Epithelial cell of esophagus (primary cell): ENCODE measurements at places on chromosomes 7 and 10.

GRCh38 chr7:91007371-91007770, 256.9 kb upstream of the FZD1 start:
- DNase-seq: no peak

- DNase-seq: no peak
Measured at GRCh38 chr10:43391496-43391895, 17.5 kb downstream of the HNRNPF start.

- DNase-seq: no peak
Measured at GRCh38 chr10:71835671-71836595, 15.1 kb downstream of the PSAP start.

DNA sequence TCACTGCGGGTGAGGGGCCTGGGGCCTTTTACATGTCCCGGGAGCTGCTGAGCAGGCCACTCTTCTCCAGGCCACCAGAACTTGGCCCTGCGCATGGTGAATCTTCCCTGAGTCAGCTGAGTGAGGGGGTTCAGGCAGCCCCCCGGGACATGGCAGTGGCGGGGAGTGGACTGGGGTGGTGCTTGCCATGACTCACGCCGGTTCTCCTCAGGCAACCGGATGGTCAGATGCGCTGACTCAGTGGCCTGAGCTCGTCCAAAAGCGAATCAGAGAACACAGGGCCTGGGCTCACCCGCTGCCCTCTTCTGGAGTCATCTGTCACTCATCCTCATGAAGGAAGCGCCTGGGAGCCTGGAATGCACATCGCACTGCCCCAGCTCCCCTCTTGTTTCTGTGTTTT, 33.5 kb downstream of the HTRA1 start:
- DNase-seq: peak; percentile 88

GRCh38 chr10:52004342-52004949, 305.1 kb upstream of the CSTF2T start:
- DNase-seq: peak; percentile 51

GRCh38 chr7:151125846-151126481, 39.7 kb downstream of the AGAP3 start:
- DNase-seq: no peak

- DNase-seq: peak; percentile 86
Measured at GRCh38 chr7:103637094-103637493, 191.1 kb upstream of the SLC26A5 start.

DNA sequence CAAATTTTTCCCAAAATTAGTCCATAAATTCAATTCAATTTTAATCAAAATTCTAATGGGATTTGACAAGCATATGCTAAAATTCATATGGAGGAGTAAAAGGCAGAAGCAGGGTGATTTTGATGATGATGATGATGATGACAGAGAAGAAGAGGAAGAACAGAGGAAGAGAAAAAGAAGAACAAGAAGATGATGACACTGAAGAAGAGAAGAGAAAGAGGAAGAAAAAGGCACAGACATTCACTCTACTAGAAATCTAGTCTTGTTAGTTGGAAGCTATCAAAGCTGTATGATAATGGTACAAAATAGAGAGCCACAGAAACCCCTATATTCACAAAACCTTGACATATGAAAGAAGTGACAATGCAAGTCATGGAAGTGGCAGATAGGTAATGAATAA, 157.9 kb downstream of the ELMO1 start:
- no peak for DNase-seq

DNA sequence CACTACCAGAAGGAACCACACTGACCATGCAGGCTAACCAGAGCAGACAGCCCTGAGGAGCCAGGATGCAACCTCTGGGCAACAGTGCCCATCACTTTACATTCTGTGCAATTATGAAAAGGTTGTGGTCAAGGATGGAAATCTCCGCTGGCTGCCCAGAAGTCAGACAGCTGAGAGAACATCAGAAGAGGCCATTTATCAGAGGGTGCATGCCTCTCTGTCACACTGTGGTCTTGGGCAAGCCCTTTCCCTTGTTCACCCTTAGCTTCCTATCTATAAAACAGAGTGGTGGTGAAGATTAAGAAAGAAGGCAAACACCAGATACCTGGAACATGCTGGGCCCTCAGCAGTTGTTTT, 120.7 kb upstream of the GDF10 start:
- DNase-seq: no peak

- DNase-seq: no peak
Measured at GRCh38 chr10:12533151-12533550, 183.8 kb downstream of the CAMK1D start.

GRCh38 chr7:116446212-116446855, 53.2 kb upstream of the CAV2 start:
- DNase-seq: no peak

GRCh38 chr7:135803143-135803542, 54.5 kb upstream of the FAM180A start:
- DNase-seq: peak; percentile 13

- DNase-seq: peak; percentile 63
Measured at GRCh38 chr7:82204694-82205093, 238.9 kb downstream of the CACNA2D1 start.

DNA sequence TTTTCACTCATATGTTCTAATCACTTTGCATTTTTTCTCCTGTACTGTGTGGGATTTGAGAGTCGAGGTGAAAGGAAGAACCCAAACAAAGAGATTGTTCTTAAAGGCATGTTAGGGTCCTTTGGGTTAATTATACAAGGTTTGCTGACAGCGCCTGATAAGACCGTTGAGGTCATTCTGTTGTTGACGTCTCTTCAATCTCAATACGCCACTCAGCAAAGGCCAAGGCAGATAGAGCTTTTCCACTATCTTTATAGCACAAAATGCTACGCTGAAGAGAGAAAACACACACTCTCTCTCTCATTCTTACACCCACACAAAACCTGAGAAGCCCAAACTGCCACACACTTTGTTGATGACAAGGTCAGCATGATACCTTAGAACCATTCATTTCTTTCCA, 228.7 kb downstream of the CNTNAP2 start:
- DNase-seq: no peak

DNA sequence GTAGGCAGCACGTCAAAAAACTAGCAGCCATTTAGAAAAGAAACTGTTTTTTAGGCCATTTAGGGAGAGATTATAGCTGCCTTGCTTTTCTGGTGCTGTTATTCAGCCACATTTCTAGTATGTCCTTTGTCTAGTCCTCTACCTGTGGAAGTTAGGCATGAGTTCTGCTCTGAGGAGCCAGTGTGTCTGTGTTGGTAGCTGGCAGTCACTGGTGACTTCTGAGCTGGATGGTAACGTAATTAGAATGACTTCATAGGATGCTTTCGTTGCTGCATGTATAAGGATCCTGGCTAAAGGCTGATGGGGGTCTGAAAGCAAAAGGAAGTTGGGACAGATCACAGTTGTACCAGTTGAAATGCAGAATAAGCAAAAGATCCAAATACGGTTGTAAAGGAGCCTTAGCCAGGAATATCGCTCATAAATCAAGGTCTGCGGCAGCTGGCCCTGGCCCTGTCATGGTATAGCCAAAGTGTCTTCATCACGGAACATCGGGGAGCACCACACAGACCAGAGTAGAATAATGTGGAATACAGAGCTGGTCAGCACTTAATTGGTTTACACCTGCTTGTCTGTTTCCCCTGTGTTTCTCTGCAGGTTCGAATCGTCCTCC, 226.7 kb downstream of the EXOC4 start:
- DNase-seq: no peak

GRCh38 chr7:80666376-80666775, 27.9 kb downstream of the CD36 start:
- DNase-seq: peak; percentile 60
